Natural killer cell treated with Interleukin-12 subunit alpha and Interleukin-12 subunit beta and Interleukin-15 and Interleukin-18, amount 100 ng/mL, for 72 hours (primary cell): ENCODE measurements at places on chromosomes 7 and 10.

GRCh38 chr7:20226860-20227259, 9.7 kb upstream of the MACC1 start:
- no peak for DNase-seq

GRCh38 chr10:61542596-61542995, 89.4 kb upstream of the TMEM26 start:
- DNase-seq, result no peak

GRCh38 chr7:45601816-45602540, 27.8 kb downstream of the ADCY1 start:
- peak; percentile 56 for DNase-seq

DNA sequence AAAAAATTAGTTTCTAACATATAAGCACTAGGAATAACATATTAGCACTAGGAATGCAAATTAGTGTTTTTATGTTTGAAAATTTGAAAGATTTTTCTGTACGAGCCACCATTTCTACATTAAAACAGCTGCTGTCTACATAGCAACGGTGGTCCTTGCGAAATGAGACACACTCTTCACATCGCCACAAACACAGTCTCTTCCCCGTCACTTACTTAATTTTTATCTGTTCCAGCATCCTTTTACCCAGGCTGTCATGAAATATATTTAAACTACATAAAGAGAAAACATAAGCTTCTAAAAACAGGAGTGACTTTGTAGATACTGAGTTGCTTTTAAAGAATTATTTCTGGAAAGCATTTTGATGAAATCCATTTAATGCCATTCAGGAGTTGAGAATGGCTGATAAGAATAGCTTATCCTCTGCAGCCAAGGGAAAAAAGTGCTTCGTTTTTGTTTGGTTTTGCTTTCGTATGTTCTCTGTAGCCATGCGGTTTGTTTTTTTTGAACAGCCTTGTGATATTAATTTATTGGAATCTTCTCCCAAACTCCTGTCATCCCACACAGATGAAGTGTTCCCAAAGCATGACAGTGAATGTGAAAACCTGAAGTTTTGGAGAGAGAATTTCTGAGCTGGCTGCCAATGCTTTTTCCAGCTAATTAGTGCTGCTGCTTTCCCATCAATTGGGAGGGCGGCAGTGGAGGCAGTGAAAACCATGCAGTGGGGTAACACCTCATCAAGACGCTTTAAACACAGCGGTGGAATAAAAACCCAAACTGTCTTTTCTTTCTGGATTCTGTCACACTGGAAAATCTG, 603.7 kb upstream of the ADARB2 start:
- DNase-seq, result no peak

DNA sequence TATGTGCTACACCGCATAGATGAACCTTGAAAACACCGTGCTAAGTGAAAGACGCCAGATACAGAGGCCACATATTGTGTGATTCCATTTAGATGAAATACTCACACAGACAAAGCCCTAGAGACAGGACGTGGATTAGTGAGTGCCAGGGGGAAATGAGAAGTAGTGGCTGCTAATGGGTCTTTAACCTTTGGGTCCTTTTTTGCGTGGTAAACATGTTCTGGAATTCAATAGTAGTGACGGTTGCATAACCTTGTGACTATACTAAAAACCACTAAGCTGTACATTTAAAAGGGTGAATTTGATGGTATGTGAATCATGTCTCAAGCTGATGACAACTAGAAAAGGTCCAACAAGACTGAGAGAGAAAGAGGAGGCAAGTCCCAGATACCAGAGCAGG, 15.6 kb downstream of the SMKR1 start:
- no peak for DNase-seq

DNA sequence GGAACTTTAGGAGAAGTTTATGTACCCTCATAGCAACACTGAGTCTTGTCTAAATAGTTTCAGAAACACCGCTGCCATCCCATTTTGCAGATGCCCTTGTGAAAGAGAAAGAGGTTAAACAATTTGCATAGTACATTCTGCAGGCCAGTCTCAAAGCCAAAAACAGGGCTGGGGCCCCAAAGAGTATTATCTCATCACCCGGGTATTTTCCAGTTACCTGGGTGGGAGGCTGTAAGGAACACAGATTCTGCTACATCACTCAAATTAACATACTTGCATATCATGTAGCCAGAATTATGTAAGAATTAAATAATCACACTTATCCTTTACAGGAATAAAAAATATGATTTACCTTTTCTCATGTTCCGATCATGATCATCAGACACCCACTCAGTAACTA, 3.1 kb upstream of the FAM171A1 start:
- no peak for DNase-seq

DNA sequence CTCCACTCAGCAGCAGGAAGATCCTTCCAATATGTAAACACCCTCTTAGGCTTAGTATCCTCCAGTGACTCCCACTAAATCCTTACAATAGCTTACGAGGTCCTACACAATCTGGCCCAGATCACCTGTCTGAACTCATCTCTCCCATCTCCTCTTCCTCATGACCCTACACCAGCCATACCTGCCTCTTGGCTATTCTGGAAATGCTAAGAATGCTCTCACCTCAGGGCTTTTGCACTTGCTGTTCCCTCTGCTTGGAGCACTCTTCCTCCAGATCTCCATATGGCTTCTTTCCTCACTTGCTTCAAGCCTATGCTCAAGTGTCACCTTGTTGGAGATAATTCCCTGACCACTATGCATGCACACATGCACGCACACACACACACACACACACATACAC, 50.8 kb upstream of the FRMD4A start:
- DNase-seq, result no peak

DNA sequence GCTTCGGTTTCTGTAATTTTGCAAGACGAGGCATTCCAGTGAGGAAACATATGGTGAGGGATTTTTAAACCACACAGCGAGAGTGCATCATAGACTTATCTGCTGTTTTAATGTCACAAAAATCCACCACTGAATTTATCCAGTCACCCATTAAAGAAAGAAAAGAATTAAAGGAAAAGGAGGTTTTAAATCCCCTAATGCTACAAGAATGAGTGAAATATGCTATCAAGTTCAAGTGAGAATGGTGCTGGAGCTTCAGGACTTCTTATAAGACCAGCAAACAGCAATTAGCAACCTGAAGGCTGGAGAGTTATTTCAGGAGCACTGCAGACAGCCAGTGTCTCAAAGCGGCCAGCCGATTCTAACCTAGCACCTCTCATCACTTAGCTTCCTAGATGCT, 439.1 kb upstream of the MGMT start:
- DNase-seq, result no peak

- DNase-seq, result no peak
These were observed 208.2 kb upstream of the PRPS1L1 start for GRCh38 chr7:18235819-18236218.

DNA sequence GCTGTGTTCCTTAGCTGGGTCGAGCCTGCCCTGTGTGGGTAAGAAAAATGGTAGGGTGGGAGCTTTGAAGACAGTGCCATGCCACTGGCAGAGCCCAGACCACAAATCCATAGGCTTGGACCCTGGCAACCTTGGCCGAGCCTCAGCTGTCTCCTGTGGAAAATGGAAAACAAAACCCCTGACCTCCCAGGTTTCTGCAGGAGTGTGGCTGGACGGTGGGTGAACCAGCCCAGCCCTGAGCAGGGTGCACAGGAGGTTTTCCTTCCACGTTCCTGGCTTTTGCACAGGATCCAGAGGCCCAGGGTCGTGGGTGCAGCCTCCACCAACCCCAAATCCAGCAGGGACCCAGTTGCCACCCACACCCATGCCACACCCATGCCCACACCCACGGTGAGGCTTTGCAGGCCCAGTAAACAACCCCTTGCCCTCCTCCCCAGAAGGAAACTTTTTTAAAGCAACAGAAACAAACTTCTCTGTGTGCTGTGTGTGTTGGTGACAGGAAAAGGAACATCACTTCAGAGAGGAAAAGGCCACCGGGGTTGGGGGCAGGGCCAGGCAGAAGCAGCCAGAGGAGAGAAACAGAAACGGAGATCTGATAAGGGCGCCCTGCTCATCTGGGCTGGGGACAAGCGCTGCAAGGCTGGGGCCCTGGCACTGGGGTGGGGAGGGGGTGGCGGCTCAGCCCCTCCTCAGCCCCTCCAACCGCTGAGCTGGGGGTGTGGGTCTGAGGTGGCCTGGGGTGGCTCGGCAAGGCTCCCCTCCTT, 20.7 kb upstream of the ZMIZ1 start:
- DNase-seq, result no peak
